ENCODE measurements at places on chromosomes 11 and 22.

DNA sequence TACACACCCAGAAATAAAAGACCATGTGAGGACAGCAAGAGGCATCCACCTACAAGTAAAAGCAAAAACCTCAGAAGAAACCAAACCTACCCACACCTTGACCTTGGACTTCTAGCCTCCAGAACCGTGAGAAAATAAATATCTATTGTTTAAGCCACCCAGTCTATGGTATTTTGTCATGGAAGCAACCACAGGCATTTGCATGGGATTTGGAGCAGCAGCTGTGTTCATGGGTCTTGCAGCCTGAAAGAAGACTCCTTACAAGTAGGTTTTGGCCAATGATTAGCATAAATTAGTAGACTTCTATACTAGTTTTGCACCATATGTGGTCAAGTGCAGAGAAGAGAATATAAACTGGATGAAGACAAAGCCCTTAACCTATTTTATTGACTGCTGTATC is 27.9 kb downstream of the FSHB start:
- no peak for DNase-seq

DNA sequence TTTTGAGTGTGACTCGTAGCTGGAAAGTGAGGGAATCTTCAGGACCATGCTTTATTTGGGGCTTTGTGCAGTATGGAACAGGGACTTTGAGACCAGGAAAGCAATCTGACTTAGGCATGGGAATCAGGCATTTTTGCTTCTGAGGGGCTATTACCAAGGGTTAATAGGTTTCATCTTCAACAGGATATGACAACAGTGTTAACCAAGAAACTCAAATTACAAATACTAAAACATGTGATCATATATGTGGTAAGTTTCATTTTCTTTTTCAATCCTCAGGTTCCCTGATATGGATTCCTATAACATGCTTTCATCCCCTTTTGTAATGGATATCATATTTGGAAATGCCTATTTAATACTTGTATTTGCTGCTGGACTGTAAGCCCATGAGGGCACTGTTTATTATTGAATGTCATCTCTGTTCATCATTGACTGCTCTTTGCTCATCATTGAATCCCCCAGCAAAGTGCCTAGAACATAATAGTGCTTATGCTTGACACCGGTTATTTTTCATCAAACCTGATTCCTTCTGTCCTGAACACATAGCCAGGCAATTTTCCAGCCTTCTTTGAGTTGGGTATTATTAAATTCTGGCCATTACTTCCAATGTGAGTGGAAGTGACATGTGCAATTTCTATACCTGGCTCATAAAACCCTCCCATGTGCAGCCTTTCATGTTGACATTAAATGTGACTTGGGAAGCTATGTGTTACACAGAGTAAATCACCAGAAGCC is 11.0 kb downstream of the OR51E1 start:
- DNase-seq, result no peak

DNA sequence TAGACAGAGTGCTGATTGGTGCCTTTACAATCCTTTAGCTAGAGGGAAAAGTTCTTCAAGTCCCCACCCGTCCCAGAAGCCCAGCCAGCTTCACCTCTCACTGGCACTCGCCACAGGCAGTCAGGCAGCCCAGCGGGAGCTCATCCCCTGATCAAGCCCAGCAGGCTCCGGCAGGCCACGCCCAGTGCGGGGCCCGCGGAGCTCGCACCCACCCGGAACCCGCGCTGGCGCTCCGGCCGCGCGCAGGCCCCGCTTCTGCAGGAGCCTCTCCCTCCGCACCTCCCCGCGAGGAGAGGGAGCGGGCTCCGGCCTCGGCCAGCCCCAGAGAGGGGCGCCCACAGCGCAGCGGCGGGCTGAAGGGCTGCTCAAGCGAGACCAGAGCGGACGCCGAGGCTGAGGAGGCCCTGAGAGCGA is 202.4 kb upstream of the PDGFD start:
- DNase-seq, result no peak

GRCh38 chr22:19703869-19704268 is 10.4 kb upstream of the SEPTIN5 start:
- no peak for DNase-seq

DNA sequence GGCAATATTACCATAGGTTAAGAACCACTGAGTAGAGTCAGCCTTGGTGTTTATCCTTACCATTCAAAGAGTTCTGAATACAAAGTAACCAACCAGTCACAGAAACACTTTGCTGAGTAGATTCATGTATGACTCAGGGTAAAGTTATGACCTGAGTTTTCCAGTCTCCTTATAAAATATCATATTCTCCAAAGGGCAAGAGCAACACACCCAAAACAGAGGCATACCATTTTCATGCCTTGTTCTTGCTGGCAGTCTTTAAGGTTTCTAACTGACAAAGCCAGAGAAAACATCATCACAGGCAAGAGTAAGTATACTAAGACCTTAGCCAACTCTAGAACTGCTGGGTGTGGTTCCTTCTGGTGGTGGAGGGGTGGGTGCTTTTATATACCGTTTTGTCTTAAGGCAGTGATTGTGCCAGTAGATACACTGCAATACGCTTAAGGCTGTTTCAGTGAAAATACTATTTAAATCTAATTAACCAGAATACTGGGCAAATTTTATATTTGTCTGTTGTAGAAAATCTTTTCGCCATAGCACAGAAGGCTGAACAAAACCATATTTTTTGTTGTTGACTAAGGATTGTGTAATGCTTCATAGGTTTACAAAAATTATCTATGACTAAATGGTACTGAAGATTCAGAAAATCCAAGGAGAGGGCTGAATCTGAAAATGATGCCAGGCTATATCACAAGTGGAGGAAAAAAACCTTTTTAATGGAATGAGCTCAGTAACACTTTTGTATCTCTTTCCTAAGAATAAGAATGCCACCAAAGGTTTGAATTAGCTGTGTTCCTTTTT is 3.0 kb downstream of the ATL3 start:
- DNase-seq, result no peak

- no peak for DNase-seq
Observed at GRCh38 chr11:118306556-118306955, 2.0 kb downstream of the CD3E start.

GRCh38 chr11:6655020-6655789 is 404 bp downstream of the DCHS1 start:
- no peak for DNase-seq

GRCh38 chr11:83845797-83846196 is 559.6 kb upstream of the CCDC90B start:
- no peak for DNase-seq

- DNase-seq, result no peak
Observed at GRCh38 chr22:25485626-25486545, 78.6 kb upstream of the GRK3 start.

DNA sequence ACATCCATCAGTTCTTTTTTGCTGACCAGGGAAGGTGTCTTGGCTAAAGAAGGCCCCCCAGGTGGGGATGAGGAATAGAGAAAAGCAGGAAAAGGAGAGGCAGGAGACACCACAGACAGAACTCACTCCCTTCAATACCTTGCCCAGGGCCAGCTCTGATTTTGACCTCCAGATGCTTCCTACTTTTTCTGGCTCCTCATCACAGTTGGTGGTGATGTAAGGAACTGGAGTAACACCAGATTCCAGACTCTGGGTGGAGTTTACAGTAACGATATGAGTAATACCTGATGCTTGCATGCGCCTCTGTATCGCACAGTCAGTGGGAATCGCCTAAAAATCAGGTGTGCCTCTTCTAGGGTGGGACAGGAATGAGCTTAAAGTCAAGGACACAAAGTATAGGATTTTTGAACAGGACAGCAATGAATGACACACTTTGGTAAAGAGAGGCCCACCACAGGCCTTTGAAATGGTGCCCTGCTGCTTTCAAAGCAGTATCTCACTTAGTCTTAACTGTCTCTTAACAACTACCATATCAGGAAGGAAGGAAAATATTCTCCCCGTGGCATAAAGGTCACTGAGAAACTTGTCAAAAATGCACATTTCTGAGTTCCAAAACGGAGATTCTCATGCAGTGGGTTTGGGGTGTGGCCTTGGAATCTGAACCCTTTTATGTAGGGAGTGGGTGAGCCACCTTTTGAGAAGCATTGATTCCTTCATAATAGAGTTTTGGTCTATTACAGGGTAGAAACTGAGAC is 140.8 kb downstream of the SNX19 start:
- DNase-seq, result no peak

DNA sequence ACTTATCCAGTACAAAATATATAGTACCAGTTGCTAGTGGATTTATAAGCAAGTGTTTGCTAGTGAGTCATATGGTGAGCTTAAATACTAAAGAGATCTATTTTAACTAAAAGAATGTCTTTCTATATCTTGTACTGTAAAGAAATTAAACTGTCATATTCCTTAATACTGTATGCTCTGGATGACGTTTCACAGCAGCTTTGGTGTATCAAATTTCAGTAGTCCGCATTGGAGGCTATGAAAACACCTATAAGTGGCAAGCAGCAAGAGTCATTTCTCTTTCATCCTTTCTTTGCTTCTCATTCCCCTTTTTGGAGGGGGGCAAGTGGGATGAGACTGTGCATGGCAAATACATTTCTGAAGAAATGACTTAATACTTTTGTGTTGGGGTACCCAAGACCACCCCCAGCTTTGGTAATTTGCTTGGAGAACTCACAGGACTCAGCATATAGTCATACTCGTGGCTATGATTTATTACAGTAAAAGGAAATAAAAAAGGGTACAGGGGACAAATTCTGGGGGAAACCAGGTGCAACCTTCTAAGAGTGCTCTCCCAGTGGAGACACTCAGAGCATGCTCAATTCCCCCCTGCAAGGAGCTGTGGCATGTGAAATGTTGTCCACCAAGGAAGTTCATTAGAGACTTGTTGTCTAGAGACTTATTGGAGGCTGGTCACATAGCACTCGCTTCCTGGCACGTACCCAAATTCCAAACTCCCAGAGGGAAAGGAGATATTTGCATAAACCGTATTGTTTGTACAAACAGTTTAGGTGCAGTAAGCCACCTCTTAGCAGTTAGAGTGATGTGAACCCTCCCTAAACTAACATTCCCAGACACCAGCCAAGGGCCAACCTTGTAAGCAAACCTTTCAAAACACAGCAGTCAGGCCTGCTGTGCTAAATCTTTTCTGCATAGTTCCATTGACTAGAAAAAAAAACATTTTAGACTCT is 210.8 kb downstream of the PGR start:
- peak; percentile 14 for DNase-seq

DNA sequence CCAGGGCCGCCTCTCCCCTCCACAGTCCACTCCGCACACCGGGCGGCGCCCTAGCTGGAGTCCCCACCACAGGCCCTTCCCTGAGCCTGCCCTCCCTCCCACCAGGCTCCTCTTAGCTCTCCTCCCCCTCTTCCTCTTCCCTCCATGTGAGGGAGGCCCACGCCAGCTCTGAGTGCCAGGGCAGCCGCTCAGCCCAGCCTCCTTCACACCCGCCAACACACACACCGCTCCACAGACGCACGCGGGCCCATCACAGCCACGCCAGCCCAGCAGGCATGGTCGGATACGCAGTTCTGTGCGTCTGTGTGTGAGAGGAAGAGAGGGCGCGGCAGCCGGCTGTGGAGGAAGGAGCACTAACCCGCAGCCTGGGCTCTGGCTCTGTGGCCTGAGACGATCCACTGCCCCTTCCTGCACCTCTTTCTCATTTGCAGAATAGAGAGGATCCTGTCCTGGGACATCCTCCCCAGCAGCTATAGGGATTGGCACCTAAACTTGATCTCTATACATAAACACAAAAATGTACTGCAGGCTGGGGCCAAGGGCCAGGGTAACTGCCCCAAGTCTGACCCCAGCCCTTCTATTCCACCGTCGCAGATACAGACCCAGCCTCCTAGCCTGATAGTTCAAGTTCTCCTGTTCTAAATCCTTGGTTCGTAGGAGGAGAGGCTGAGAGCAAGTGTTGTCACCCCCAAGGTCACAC is 3.5 kb downstream of the CHRM4 start:
- no peak for DNase-seq

DNA sequence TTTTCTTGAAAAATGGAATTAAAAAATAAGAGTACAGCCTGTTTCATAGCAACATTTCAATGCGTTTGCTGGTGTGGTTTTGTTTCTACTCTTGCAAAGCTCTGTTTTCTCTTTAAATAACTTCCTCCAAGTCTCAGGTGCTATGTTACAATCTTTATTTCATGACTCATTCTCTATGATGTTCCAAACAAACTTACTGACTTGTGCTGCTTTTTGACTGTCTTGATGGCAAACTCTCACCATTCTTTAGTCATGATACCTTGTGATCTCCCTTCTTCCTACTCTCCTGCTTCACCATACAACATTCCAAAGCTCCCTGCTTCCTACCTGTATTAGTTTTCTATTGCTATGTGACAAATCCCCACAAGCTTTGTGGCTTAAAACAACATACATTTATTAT is 166.1 kb downstream of the C11orf91 start:
- no peak for DNase-seq

All from NCI-H2029 treated with DMSO at 0.1 percent for 48 hours (cell line).